ENCODE measurements at places on chromosomes 7 and 10. TPM values are rescaled to one million over a fixed set of nuclear protein-coding genes. Genes with fewer than 3 reads are reported as not detected.

SFMBT2 gene
- 5.8 TPM for total RNA-seq

SPDYE8 gene
- not detected for total RNA-seq

NOLC1 gene
- 168 TPM for total RNA-seq

IL15RA gene
- total RNA-seq: 6.0 TPM

PTN gene
- total RNA-seq: 0.26 TPM

MLXIPL gene
- 1.5 TPM for total RNA-seq

CRHR2 gene
- total RNA-seq: not detected

NKX2-3 gene
- not detected for total RNA-seq

FOXI2 gene
- total RNA-seq: not detected

ELAPOR2 gene
- 21.3 TPM for total RNA-seq
